Activated T-cell treated with anti-CD3 and anti-CD28 coated beads, Interleukin-2, amount 50 U/mL, for 1 hour (primary cell): ENCODE measurements at places on chromosomes 2 and 18.

DNA sequence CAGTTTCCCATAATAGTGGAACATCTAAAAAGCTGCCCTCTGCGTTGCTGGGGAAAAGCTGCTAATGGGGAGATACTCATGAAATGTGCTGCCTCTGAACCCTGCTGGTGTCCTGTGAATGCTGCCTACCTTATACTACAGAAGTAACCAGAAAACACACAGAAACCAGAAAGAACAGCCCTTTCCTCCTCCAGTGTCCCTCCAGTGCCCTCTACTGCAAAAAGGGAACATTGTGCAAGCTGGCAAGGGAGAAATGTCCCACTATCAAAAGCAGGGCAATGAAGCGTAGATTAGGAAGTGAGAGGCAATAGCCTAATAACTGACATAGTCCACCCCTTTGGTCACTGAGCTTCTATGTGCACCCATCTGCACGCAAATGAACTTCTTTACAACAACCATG is 162.7 kb upstream of the ETAA1 start:
- no peak for DNase-seq

DNA sequence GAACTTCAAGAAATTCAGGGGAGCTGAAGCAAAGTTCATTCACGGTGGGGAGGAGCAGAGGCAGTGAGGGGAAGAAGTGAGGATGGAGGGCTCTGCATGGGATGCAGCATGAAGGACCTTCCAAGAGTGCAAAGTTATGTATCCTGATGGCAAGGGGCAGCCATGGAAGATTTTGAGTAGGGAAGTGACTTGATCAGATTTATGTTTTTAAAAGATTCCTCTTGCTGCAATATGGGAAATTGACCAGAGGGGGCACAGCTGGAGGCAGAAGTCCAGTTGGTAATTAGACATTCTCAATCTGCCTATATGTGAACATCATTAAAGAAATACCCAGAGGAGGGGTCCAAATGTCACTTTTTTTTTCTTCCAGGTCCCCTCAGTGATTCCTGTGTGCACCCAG is 21.5 kb upstream of the ANXA4 start:
- DNase-seq = no peak

DNA sequence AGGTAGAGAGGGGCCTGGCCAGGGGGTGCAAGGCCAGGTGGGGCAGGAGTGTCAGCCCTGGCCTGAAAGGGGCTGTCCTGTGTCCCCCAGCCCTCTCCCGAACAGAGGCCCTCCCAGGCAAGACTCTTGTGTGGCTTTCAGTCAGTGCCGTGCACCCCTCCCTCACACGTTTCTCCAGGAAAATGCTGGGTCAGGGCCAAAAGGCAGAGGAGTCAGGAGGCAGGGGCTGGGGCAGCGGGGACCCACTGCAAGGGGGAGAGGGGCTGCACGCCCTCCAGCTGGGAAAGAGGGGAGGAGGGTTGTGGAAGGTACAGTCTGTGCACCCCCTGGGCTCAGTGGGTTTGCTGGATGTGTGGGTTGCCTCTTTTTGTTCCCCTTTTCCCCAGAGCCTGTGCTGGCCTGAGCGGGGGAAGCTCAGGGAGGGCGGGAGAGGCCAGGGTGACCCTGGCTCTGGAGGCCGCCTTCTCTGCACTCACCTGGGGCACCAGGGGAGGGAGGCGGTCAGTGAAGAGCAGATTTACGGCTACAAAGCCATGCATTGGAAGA is 4.1 kb downstream of the KCNF1 start:
- DNase-seq = no peak

DNA sequence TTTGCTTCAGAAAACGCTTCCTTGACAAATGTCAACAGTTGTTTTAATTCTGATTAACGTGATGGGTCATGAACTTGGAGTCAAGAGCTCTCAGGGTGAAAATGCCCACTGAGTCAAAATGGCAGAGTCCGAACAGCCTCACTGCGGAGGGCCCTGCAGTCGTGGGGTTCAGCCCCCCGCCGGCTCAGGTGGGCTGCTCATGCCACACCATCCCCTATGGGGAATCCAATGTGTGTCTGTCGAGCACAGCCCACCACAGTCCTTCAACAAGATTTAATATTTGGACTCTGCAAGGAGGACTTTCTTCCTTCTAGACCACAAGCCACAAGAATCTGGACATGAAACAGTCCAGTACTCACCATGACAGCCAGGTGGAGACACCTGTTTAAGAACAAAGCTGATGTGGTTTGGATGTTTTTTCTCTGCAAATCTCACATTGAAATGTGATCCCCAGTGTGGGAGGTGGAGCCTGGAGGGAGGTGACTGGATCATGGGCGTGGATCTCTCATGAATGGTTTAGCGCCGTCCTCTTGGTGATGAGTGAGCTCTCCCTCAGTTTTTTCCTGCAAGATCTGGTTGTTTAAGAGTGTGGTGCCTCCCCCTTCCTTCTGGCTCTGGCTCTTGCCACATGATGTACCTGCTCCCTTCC is 201.0 kb downstream of the NDUFA10 start:
- no peak for DNase-seq

GRCh38 chr2:105243961-105244360 is 2.4 kb downstream of the GPR45 start:
- DNase-seq = no peak

DNA sequence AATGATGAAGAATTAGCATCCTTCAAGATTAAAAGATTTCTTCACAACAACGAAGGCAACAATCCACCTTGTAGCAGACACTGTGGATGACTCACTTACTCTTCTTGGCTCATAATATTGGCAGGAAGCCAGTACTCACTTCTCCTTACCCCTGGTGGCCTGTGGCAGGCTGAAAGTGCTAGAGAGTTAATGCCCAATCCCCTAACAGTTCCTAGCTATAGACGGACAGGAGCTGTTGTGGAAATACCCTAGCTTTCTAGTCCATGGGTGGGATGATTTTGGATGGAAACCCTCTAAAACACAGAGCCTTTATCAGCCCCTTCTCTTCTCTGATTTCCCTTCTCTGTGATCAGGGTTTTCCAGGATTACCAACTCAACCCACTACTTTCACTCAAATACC is 128.6 kb upstream of the NYAP2 start:
- DNase-seq = no peak
